Stimulated activated CD4-positive, alpha-beta T cell treated with anti-CD3 and anti-CD28 coated beads, Interleukin-1b, Interleukin-23, amount 100 ng/mL, for 1 hour (primary cell): ENCODE measurements at places on chromosomes 5 and 9.

GRCh38 chr5:156380848-156381247 is 53.9 kb downstream of the SGCD start:
- no peak for DNase-seq

DNA sequence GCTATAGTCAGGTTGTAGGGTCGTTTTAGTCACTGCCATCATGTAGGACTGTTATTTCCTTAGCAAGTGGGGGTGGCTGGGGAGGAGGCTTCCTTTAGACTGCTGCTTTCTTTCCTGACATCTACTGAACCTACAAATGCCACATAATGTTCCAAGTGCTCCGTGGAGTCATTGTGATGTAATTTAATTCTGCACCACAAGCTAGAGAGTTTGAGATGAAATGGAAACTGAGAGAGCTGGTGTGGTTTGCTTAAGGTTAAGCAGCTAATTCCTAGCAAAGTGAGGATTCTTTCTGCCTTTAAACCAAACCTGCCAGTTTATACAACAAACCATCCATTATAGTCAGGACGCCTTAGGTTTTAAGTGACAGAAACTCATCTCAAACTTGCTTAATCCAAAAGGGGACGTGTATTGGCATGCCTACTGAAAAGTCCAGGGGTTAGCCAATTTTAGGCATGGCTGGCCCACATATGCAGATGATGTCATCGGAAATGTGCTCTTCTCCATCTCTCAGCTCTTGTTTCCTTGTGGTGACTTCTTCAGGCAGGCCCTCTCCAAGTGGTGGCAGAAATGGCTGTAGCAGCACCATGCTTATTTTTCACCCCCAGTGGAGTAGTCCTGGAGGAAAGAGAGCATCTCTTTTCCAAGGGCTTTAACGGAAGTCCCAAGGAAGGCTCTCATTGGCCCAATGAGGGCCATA is 30.5 kb downstream of the ZNF618 start:
- DNase-seq = no peak

DNA sequence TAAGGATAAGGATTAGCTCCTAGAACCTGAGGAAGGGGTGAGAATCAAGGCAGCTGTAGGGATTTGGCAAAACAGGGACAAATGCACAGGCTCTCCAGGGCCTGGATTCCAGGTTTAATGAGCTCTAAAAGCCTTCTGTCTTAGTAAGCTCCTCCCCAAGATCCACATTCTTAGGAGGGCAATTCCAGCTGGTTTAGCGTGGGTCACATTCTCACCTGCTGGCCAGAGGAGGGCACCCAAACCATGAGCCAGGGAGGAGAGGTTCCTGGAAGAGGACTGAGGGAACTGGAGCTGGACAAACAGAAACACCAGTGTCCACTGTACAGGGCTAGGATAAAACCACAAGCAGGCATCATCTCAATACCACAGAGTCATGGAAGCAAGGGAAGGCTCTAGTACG is 480.0 kb downstream of the CCDC171 start:
- no peak for DNase-seq

GRCh38 chr5:1227667-1228066 is 2.5 kb downstream of the SLC6A18 start:
- no peak for DNase-seq

- no peak for DNase-seq
Measured at GRCh38 chr9:75462866-75463265, 374.6 kb downstream of the OSTF1 start.

- DNase-seq = no peak
Measured at GRCh38 chr9:103899866-103900265, 194.2 kb upstream of the SMC2 start.

DNA sequence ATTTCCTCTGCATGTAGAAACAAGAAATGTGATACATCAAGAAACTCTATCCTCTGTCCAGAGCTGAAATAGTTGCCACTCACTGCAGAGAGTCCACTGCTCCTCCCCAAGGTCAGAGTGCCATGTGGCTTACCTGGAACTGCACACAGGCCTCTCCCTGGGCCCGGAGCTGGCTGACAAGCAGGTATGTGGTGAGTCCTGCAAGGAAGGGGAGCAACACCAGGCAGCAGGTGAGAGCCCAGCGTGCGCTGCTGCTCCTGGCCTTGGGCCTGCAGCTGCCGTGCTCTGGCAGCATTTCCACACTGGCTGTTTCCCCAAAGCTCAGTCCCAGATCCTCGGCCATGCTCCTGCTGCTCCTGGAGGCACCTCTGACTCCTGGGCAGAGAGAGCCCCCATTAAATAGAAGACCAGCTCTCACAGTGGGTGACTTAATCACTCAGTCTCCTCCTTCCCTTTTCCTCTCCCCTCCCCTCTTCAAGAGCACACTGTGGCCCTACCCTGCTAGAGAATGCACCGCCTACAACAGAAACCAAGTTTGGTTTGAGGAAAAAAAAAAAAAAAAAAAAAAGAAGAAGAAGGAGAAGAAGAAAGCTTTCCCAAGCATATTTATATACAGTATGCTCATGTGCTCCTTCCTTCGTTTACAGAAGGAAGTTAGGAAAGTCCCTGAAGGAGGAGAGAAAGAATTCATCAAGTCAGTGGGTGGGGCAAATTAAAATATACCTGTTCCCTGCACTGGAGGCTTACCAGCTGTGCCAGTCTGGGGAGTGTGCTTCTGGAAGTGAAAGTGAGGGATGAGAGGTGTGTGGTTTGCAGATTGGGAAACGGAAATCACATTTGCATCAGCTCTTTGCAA is at the start of gene TNFSF15:
Gene TNFSF15 (minus strand): TSS at position 370 of the 856 bp plus-strand sequence. CDS start 27 bp downstream, at position 343.
- DNase-seq = no peak

DNA sequence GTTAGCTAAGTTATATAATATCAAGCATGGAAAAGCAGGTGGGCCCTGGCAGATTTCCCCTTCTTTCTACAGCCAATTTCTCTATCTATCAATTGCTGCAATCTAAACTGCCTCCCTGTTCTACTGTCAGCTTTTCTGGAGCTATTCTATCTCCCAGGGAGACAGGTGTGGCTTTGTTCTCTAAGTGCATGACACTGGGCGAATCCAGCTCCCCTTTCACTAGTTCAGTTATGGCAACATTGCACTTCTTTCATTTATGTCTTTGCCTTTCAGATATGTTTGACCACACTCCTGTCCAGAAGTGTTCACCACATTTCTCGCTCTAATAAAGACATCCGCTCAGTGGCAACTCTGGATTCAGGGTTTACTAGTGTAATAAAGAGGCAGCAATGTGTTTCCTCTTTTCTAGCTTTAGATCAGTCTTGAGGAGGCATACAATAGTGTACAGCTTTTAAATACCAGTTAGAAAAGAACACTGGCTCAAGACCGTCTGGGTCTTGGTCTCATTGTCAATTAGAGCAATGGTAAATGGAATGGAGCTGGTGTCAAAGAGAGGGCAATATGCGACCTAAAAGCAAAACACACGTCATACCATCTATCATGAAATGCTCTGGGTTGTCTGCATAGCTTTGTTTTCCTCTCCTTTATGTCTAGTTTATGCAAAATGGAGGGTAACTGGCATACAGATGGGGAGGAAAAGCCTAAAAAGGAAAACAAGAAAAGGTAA is 197.0 kb downstream of the SLF1 start:
- DNase-seq = no peak

GRCh38 chr9:83312537-83312936 is 225.7 kb downstream of the FRMD3 start:
- no peak for DNase-seq

- no peak for DNase-seq
Measured at GRCh38 chr9:108466304-108466703, 389.5 kb downstream of the ACTL7B start.

- DNase-seq = no peak
Measured at GRCh38 chr5:146993876-146994530, 115.4 kb upstream of the PPP2R2B start.

- no peak for DNase-seq
Measured at GRCh38 chr5:94693043-94693822, 74.8 kb downstream of the SLF1 start.

DNA sequence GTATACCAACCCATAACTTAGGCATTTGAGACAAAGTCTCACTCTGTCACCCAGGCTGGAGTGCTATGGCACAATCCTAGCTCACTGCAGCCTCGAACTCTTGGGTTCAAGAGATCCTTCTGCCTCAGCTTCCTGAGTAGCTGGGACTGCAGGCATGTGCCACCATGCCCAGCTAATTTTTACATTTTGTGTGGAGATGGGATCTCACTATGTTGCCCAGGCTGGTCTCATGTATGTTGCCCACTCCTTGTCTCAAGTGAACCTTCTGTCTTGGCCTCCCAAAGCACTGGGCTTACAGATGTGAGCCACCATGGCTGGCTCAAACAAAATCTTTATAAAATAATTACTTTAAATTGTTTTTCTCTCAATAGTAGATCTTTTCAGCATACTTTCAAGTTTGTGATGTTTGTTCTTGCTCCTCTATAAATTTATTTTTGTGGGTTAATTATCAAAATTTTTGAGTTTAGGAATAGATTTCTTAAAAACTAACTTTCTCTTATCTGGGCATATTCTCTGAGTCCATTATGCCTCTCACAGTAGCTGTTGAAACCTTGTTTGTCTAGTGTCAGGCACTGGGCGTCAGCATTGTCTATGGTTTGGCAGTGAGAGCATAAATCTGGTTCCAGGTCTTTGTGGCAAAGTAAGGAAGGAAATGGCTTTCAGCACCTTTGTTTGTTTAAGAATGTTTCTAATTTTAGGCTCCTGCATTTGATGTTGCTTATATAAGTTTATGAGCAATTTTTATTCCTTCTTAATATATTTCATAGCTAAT is 38.7 kb downstream of the NLN start:
- DNase-seq = no peak

DNA sequence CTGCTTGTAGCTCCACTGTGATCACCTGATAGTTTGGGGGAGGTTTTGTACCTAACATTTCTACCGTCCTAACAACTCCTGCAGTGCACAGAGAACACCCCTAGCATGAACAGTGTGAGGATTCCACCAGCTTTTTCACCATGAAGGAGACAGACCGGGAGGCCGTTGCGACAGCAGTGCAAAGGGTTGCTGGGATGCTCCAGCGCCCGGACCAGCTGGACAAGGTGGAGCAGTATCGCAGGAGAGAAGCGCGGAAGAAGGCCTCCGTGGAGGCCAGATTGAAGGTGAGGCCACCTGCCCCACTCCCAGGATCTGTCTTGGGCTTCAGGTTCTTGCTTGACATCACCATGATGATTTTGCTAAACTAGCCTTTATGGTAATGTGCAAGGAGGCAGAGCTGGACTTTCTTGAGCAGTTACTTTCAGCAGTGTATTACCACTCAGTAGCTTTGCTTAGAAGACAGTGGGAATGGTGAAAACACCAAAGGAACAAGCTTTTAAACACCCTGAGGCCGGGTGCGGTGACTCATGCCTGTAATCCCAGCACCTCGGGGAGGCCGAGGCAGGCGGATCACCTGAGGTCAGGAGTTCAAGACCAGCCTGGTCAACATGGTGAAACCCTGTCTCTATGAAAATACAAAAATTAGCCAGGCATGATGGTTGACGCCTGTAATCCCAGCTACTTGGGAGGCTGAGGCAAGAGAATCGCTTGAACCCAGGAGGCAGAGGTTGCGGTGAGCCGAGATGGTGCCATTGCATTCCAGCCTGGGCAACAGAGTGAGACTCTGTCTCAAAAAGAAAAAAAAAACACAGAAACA is 3.3 kb downstream of the EXOC3 start:
- no peak for DNase-seq

DNA sequence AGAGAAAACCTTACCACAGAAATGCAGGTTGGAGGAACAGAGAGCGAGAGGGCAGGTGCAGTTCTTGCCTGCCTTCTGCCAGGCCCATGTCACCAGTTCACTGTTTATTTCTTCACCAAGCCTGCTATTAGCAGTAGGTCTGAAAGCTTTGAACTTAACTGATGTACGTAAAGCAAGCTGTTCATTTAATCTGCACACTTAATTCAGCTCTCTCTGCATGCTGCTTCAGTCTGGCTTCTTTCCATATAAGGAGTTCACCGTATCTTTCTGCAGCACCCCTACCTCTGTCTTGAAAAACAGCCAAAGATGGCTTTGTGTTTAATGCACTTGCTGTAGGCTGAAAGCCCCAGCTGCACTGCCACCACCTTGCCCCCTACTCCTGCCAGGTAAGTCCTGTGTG is 205.1 kb downstream of the RAB3C start:
- DNase-seq = no peak

DNA sequence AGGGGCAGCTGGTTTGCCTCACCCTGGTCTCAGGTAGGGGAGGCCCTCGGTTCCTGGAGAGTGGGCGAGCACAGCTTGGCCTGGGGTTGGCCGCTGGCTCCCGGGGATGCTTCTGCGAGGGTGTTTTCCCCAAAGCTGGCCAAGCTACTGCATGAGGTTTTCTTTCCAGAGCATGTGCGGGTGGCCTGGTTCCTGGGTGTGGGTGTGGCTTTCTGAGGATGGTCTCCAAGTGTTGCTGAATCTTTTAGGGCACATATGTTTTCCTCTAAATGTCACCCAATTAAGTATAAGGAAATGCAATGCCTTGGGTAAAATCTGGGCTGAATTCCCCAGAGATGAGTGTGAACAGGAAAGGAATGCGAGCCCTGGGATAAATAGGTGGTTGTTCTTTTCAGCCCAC is 115.8 kb upstream of the ICE1 start:
- DNase-seq = no peak

- no peak for DNase-seq
Measured at GRCh38 chr9:116096046-116096445, 57.5 kb upstream of the PAPPA start.

- DNase-seq = no peak
Measured at GRCh38 chr5:14686517-14686916, 22.0 kb downstream of the OTULIN start.

GRCh38 chr9:114889802-114890224 is 40.6 kb downstream of the TNFSF8 start:
- no peak for DNase-seq

- no peak for DNase-seq
Measured at GRCh38 chr5:128574041-128574440, 36.0 kb upstream of the FBN2 start.

- DNase-seq = no peak
Measured at GRCh38 chr5:93894601-93895354, 153.4 kb upstream of the POU5F2 start.

DNA sequence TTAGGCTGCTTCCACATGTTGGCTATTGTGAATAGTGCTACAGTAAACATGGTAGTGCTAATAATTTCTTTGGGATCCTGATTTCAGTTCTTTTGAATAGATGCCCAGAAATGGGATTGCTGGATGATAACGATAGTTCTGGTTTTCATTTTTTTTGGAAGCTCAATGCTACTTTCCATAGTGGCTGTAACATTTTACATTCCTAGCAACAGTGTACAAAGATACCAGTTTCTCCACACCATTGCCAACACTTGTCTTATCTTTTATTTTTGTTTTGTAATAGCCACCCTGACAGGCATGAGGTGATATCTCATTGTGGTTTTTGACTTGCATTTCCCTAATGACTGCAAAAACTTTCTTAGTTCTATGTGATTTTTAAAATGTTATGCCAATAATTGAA is 68.8 kb upstream of the LRRC70 start:
- DNase-seq = no peak

GRCh38 chr5:119079318-119079921 is 8.5 kb downstream of the DMXL1 start:
- DNase-seq = peak; percentile 14

GRCh38 chr9:109535365-109535764 is 37.3 kb upstream of the PTPN3 start:
- DNase-seq = no peak

- DNase-seq = no peak
Measured at GRCh38 chr9:85430659-85431338, 311.0 kb downstream of the AGTPBP1 start.

- DNase-seq = no peak
Measured at GRCh38 chr5:5665225-5666075, 243.0 kb downstream of the ICE1 start.
